ENCODE measurements at places on chromosomes 11 and 22.

GRCh38 chr11:6925636-6926207 is 504 bp upstream of the ZNF215 start:
- DNase-seq = peak; percentile 35

GRCh38 chr11:60810151-60810550 is 25.0 kb downstream of the MS4A10 start:
- DNase-seq = no peak

- no peak for DNase-seq
These were observed 109.2 kb downstream of the ZBTB16 start for GRCh38 chr11:114168691-114169090.

DNA sequence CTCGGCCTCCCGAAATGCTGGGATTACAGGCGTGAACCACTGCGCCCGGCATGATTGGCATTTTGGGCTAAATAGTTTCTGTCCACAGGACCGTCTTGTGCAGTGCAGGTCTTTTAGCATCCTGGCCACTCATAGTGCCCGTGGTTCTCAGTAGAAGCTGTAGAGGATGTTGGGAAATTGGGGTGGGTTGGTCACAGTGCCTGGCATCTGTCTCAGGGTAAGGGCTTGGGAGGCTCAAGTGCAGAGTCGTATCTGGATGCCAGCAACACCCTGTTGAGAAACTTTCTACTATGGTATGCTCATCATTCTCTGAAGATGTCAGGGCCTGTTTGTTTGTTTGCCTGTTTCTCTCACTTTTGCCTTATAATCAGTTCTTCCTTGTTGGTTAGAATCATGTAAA is 21.9 kb downstream of the UBE2L3 start:
- no peak for DNase-seq

DNA sequence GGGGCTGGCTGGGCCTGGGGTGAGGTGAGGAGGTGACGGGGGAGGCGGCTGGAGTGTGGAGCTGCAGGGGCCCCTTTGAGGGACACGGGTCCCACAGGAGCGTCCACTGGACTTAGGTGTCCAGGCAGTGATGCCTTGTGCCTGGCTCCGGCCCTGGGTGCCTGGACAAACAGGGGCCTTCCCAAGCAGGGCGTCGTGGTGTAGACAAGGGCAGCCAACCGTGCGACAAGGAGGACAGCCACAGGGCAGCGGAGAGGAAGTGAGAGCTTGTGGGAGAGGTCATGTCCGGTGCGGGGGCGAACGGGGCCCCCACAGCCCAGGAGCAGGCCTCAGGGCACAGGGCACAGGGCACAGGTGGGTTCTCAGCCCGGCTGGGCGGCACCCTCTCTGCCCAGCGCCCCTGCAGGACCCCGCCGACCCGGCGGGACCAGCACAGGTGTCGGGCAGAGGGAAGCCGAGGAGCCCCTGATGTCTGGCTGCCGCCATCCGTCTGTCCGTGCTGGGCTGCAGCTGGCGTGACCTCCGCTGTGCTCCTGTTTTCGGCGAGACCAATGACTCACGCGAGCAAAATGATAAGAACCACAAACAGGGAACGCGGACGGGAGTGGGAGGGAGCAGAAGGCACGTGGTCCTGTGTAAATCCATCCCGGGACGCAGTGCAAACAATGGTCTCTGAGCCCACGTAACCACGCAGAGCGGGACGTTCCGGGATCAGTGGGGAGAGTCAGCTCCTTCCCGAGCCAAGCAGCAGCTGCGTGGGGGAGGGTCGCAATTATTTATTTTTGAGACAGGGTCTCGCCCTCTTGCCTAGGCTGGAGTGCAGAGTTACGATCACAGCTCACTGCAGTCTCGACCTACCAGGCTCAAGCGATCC is 49.1 kb upstream of the A4GALT start:
- peak; percentile 92 for DNase-seq

GRCh38 chr22:17954200-17954859 is 70.0 kb downstream of the MICAL3 start:
- DNase-seq = no peak

DNA sequence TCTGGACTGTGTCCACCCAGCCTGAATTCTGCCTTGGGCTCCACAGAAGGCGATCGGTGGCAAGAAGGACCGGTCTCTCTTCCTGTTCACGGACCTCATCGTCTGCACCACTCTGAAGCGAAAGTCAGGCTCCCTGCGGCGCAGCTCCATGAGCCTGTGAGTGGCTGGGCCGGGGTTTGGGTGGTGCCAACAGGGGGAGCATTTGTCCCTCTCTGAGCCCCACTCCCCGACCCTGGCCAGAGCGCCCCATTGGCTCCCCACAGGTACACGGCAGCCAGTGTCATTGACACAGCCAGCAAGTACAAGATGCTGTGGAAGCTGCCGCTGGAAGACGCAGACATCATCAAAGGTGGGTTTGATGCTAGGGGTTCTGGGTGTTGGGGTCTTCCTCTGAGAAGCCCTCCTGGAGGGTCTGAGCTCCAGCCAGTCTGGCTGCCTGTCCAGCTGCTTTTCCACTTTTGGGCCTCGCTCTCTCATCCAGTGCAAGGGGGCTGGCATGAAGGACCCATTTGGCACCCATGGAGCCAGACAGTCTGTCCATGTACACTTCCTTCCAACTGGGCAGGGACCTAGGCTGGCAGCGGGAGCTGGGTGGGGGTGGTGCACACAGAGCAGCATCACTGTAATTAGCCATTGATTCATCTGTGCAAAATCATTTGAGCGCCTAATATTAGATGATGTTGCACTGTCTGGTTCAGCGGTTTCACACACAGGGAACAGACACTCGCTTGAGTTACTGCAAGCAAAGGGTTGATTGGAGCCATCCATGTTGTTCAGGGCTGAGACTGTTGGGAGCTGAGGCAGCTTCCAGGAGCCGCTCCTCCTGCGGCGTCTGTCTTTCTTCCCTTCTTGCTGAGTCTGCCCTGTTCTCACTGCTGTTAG is 19.0 kb upstream of the RELT start:
- no peak for DNase-seq

GRCh38 chr22:27168681-27169080 is 511.3 kb downstream of the MIAT start:
- no peak for DNase-seq

- peak; percentile 13 for DNase-seq
These were observed 25.6 kb downstream of the OR2AG2 start for GRCh38 chr11:6746086-6746618.

GRCh38 chr11:123188508-123189165 is 6.4 kb downstream of the CLMP start:
- DNase-seq = peak; percentile 85

GRCh38 chr11:72413914-72414628 is 20.3 kb downstream of the CLPB start:
- DNase-seq = peak; percentile 81

GRCh38 chr11:8233691-8234424 is 29.8 kb downstream of the LMO1 start:
- no peak for DNase-seq

GRCh38 chr22:38724926-38725571 is 19.3 kb downstream of the GTPBP1 start:
- peak; percentile 52 for DNase-seq
